HS-27A (cell line): ENCODE measurements at places on chromosomes 5 and 9.

DNA sequence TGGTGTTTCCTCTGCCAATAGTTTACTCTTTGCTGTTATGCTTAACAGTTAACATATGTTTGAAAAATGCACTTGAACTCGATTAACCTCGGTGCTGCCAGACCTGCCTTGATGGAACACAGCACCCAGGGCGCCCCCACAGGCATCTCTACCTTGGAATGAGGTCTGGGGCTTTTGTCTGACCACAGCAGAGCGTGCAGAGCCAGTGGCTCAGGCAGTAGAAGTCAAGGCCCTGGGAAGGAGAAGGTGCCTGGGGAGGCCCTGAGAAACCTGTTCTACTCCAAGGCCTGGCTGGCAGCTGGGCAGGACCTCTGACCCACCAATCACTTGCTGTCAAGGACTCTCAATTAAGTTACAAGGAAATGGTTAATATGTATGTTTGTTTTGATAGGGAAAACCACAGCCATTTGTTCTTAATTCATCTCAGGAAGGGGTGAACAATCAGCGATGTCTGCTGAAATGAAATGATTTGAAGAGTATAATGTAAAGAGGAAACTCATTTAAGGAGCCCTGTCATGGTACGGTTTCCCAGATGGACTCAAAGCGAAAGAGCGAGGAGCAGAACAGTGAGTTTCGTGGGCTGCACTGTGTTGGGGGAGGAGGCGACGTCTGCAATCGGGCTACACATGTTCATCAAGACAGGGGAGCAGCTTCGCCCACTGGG, 21.9 kb downstream of the MACROH2A1 start:
- no peak for DNase-seq

- DNase-seq, result no peak
Observed at GRCh38 chr5:161098516-161098915, 246.5 kb upstream of the ATP10B start.

- DNase-seq, result no peak
Observed at GRCh38 chr5:10949856-10950630, 189.0 kb upstream of the DAP start.

- DNase-seq, result no peak
Observed at GRCh38 chr5:149108651-149109280, 32.5 kb upstream of the ABLIM3 start.

DNA sequence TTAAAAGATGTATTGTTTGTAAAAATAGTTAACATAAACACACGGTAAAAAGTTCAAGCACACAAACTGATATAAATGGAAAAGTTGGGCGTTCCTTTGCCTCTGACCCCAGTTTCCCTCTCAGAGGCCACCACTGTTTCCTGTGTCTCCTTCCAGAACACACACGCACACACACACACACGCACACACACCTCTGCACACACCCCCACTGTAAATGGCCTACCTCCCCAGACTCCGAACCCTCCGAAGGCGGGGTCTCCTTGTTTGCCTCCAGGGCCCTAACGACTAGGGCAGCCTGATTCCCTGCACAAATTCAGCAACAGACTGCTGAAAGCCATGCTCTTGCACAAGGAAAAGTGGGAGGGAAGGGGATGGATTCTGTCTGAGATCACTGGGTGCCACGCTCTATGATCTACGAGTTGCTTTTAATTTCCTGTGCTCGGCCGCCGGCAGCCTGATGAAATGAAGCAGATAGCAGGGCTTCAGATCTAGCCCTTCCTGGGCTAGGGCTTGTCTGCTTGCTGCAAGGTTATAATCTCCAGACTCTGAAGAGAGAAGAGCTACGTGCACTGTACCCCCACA, 184.0 kb upstream of the IL12B start:
- no peak for DNase-seq

- no peak for DNase-seq
Observed at GRCh38 chr9:110316261-110317075, 21.2 kb downstream of the TXNDC8 start.

GRCh38 chr5:168852329-168852728, 273.2 kb upstream of the PANK3 start:
- DNase-seq, result no peak

DNA sequence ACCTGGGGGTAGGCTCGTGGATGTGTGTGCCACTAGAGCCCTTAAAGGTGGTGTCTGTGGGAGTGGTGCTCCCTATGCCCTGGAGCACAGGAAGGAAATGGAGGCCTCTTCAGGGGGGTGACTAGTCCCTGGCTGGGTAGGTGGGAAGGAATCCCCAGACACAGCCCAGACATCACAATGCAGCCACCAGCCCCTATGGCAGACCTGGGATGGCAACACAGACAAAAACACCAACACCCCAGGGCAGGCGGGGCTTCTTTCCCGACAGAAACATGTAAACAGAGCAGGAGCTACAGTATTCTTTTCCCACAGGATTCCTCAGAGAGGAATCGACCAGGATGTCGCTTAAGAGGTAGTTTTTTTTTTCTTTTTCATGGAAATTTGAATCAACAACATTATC, 10.4 kb upstream of the NR5A1 start:
- DNase-seq, result no peak

- peak; percentile 59 for DNase-seq
Observed at GRCh38 chr9:16062542-16063240, 509.8 kb downstream of the CCDC171 start.

DNA sequence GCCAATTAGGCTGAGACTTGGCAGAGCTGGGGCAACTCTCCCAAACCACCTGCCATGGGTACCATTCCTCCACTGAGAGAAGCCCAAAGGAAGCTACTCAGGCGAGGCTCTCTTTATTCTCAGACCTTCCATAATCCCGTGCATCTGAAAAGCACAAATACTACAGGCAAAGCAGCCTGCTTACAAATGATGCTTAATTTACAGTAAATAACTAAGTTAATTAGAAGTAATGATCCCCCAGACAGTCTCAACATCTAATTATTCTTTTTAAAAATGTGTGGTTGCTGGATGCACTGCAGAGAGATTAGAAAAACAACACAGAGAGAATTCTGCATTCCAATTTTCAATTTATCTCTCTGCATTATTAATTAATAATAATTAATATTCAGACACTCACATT, 53.1 kb downstream of the AK8 start:
- no peak for DNase-seq

DNA sequence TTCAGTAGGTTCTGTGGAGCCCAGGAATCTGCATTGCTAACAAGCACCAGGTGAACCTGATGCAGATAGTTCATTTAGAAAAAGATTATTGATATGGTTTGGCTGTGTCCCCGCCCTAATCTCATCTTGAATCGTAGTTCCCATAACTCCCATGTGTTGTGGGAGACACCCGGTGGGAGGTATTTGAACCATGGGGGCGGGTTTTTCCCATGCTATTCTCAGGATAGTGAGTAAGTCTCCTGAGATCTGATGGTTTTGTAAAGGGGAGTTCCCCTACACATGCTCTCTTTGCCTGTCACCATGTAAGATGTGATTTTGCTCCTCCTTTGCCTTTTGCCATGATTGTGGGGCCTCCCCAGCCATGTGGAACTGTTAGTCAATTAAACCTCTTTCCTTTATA, 212.0 kb downstream of the RAB3C start:
- no peak for DNase-seq

DNA sequence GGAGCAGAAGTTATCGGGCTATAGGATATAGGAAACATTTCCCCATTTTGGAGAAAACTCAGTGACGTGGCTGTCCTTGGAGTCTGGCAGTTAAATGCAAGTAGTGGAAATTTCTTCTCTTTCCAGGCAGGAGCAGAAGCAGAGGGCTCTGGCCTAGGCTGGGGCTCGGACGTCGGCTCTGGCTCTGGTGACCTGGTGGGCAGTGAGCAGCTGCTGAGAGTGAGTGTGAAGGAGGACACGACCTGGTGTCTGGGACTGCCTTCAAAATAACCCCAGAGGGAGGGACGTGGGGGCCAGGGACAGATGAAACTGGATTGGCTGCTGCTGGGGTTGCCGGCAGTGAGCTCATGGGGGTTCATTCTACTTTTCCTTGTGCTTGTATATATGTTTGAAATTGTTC, 79.5 kb downstream of the COL15A1 start:
- no peak for DNase-seq

DNA sequence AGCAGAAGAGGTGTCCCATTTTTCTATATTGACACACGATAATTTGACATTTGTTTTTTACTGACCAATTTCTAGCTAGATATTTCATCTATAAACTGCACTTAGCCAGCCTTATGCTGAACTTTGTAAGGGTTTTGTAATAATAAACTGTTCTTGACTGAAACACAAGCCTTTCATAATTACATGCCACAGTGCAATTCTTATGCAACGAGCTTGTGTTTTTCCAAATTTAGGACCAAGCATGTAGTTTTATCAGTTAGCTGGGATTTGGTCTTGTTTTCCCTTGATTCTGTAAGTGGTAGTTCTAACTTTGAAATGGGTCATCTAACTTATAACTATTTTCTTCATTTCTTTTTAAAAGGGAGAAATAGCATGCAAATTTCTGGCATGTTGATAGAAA, 1.3 kb upstream of the LURAP1L start:
- no peak for DNase-seq

- DNase-seq, result no peak
Observed at GRCh38 chr9:126301985-126302603, 24.5 kb upstream of the MVB12B start.

DNA sequence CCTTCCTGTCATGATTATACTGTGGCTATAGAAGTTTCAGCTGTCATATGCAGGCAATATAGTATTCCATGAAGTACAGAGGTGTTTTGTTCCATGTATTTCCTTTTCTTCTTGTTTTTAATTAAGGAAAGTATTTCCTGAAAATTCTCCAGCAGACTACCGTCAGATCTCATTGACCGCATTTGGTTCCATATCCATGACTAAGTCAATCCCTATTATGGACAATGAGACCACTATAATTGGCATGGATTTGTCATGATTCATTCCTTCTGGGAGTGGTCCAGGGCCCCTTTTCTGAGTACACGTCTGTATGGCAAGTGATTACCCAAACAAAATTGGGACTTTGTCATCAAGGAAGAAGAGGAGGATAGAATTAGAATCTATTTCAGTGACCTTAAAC, 283.2 kb upstream of the CLINT1 start:
- DNase-seq, result no peak

GRCh38 chr5:102603670-102604069, 104.9 kb upstream of the SLCO6A1 start:
- no peak for DNase-seq

DNA sequence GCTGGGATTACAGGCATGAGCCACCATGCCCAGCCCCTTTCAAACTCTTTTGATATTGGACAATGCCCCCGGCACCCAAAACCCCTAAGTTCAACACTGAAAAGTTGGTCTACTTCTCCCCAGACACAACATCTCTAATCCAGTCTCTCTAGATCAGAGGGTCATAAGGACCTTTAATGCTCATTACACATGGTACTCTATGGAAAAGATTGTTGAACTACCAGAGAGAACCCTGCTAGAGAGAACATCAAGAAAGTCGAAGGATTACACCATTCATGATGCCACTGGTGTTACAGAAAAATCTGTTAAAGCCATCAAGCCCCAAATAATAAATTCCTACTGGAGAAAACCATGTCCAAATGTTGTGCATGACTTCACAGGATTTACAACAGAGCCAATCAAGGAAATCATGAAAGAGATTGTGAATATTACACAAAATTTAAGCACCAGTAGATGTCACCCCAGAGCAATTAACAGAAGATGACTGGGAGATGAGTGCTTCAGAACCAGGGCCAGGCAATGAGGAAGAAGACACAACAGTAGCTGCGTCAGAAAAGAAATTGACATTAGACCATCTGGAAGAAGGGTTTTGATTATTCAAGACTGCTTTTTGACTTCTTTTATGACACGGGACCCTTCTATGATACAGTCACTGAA, 28.3 kb upstream of the NIPAL4 start:
- DNase-seq, result no peak

DNA sequence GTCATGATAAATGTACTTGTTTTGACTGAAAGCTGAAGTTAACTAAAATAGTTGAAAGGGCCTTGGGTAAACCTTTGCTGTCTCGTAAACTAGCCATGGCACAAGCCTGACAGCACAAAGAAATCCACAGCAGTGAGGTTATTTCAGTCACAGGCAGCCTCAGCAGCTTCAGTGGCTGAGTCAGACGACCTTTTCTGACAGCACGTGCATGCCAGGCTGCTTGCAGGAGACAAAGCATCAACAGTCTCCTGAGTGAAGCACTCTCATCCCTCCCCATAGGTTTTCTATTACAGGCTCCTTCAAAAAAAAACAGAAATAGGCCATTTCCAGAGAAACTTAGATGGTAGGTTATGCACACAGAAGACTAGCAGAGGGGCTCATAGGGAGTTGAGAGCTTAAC, 34.6 kb downstream of the OXCT1 start:
- peak; percentile 64 for DNase-seq

DNA sequence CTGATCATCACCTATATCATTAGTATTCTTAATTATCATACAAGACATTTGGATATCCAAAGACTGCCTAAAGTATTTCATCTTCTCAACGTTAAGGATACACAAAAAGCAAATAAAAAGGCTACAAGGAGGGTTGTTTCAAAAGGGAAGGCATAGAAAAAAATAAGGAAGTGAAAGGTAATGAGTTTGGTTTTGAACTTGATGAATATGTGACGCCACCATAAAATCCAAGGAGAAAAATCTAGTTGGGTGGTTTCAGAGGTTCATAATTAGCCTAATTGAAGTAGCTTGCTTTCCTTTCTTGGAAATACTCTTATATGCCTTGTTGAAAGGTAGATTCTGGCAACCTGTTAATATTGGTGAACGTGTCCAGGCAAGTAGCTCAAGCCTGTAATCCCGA, 96.1 kb upstream of the SGCD start:
- no peak for DNase-seq

GRCh38 chr9:19146441-19147024, 19.2 kb upstream of the PLIN2 start:
- DNase-seq, result no peak
